ENCODE measurements at places on chromosomes 1 and 21. TPM values are rescaled to one million over a fixed set of nuclear protein-coding genes. Genes with fewer than 3 reads are reported as not detected.

GRCh38 chr1:36755303-36756230 is 272.9 kb upstream of the CSF3R start:
- no peak for DNase-seq

DNA sequence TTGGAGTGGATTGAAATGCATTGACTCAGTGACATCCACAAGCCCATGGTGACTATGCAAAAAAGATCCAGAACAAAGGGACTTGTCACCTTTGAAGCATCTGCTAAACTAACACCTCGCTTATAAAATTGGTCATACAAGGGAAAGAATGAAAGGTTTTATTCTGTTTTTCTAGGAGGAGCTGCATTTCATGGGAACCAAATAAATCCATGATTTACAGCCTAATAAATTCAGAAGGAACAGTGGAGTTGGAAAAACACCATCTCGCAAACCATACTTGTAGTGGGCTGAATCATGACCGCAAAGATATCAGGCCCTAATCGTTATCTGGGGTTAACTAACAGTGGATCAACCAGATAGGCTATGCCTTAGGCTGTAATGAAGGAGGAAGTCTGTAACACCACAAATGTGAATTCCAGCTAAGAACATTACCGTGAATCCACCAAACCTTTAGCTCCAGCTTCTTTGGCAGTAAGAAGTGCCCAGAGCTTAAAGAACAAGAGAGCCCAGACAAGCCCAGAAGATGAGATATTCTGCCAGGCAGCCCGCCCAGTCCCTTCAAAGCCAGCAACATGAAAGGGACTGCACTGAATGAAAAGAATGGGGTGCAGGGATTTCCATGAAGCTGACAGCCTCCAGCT is 27.4 kb downstream of the RSPH1 start:
- DNase-seq: no peak

- DNase-seq: no peak
Measured at GRCh38 chr1:183289051-183289496, 103.0 kb downstream of the LAMC2 start.

RIPK4 gene
- not detected for total RNA-seq

DNA sequence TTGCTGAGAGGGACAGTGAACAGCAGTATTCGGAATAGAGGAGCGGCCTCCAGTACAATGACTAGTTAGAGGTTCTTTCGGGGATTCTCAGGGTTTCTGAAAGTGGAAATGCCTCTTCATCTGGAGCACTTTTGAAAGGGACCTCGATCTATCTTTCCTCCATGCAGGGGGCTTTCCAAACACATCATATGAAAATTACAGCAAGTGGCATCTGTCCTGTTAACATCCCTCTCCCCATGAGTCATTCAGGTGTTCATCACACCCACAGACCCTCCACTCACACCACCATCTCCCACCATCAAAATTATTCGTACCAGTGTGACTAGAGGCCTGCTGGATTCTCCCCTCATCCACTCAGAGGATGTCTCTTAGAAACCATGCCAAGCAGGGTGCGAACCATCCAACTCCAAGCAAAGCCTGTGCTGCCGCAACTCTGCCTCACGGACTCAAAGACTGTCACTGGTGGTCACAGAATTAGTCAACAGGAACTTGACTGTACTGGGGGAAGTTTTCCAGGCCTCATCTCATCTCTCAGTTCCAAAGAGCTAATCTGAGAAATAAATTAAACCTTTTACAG is 211.1 kb downstream of the MRPL39 start:
- DNase-seq: no peak

GRCh38 chr1:43564551-43565348 is 34.1 kb downstream of the PTPRF start:
- DNase-seq: no peak

PTPN14 gene
- 93.0 TPM for total RNA-seq

TRPM2 gene
- not detected for total RNA-seq

DNA sequence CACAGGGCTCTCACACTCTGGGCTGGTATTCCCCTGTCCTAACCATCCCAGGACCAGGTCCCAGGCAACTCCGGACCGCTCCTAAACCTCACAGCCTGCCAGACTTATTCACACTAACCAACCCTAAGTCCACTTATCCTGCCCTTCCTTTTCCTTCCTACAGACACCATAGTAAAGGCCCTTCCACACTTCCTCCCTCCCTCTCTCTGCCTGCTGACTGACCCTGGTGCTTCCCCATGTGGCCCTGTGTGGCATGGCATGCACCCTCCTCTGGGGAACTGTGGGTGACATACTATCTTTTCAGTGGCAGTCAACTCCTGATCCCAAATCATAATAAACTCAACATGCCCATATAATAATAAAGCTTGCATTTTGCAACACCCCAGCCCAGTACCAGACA is 155.1 kb upstream of the DNAH14 start:
- DNase-seq: no peak

DNA sequence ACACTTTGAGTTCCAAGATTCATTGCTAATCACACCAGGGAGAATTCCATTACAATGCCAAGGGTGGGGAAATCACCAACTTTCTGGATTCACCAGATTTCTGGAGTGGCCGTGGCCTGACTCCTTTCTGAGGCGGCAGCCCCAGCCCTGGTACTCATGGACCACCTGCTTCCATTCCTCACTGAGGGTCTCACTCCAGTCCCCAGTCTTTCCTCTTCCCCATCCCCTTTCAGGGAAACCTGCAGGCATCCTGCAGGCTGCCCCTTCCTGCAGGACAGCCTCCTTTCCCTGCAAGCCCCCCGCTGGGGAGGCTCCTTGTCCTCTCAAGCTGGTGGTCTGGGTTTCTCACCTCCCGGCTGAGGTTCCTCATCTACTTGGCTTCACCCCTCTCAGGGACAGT is 12.7 kb upstream of the CDK18 start:
- no peak for DNase-seq

DNA sequence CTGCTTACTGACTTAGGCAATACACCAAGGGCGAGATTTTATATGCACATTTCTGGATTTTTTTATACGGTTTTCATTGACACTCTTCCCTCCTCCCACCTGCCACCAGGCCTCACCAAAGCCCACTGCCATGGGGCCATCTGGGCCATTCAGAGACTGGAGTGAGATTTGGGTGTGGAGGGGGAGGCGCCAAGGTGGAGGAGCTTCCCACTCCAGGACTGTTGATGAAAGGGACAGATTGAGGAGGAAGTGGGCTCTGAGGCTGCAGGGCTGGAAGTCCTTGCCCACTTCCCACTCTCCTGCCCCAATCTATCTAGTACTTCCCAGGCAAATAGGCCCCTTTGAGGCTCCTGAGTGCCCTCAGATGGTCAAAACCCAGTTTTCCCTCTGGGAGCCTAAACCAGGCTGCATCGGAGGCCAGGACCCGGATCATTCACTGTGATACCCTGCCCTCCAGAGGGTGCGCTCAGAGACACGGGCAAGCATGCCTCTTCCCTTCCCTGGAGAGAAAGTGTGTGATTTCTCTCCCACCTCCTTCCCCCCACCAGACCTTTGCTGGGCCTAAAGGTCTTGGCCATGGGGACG is 57.9 kb downstream of the LACTBL1 start:
- no peak for DNase-seq

SERPINC1 gene
- total RNA-seq: not detected

DNA sequence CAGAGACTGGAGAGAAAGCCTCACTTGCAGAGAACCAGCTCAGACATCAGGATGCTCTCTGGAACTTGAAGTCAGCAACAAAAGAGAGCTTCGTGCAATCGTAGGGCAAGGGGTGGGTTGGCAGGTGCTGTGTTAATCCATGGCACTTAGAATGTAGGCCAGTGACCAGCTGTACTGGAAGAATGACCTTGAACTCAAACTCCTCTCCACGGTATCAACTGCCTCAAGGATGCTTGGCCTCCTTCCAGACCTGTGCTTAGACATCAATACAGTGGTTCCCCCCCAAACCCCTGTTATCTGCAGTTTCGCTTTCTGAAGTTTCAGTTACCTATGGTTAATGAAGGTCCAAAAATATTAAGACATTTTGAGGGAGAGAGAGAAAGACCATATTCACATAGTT is 6.5 kb downstream of the KANK4 start:
- DNase-seq: no peak

FAM151A gene
- not detected for total RNA-seq

DNA sequence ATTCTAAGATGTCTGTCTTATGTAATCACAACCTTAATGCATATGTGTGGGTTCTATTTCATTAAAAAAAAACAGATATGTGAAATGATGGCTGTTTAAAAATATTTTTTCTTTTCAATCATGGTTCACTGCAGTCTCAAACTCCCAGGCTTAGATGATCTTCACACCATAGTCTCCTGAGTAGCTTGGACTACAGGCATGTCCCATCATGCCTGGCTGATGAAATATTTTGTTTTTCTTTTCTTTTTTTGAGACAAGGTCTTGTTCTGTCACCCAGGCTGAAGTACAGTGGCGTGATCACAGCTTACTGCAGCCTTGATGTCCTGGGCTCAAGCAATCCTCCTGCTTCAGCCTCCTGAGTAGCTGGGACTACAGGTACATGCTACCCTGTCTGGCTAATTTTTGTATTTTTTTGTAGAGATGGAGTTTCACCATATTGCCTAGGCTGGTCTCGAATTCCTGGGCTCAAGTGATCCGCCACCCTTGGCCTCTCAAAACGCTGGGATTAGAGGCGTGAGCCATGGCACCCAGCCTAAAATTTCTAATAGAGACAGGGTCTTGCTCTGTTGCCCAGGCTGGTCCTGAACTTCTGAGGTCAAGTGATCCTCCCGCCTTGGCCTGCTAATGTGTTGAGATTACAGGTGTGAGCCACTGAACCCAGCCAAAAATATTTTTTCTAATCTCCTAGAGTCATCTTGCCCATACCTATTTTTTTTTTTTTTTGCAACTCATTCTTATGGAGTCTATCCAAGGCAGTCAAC is 67.6 kb downstream of the GIPC2 start:
- no peak for DNase-seq

DNA sequence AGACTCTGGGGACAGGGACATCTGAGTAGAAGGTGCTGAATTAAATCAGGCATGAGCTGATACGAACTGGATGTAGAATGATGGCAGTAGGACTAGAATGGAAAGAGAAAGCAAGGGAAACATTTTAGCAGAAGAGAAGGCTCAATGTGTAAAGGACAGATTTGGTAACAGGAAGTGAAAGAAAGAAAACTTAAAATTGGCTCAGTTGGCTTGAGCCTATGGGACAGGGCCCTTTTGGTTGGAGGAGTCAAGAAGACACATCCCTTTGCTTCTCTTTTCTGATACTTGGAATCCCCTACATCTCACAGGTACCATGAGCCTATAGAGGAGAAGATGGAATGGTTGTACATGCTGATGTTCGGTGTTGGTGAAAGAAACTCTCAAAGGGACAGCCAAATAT is 300.6 kb upstream of the PLXNA2 start:
- no peak for DNase-seq

VWA5B1 gene
- total RNA-seq: not detected

GRCh38 chr1:41617336-41617735 is 132.9 kb upstream of the EDN2 start:
- no peak for DNase-seq

PCAT6 gene
- 1.7 TPM for total RNA-seq

BARHL2 gene
- not detected for total RNA-seq

CFAP74 gene
- total RNA-seq: not detected

- no peak for DNase-seq
Measured at GRCh38 chr1:196344453-196344852, 263.8 kb downstream of the KCNT2 start.

DNA sequence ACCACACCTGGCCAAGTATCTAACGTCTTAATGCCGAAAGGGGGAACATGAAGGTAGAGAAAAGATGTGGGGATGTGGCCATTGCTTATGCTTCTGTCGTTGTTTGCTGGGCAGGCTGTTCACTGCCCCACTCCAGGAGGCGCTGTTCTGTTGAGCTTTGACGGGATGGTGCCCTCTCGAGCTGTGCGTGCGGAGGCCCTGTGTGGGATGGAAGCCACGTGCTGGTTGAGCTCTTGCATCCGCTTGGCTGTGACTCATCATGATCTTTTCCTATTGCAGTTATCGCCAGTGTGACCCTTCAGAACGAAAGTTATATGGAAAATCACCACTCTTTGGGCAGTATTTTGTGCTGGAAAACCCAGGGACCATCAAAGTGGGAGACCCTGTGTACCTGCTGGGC is 26.3 kb downstream of the MTARC1 start:
- DNase-seq: no peak

CD1D gene
- not detected for total RNA-seq

DNA sequence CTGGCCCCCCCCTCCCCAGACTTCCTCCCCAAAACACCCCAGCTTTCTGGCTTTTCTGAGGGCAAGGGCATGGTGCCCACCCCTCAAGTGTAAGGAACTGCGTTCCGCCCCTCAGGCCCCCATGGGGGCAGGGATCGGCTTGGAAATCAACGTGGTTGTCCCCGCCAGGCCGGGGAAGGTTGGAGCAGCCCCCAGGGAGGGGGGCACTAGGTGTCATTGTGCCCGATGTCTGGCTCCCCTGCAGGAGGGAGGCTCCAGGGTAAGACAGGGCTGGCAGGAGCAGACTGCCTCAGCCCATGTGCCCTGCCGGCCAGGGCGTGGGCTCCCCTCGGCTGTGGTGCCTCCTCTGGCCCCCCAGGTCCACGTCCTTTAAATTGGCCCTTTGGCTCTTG is 7.4 kb upstream of the TFAP2E start:
- no peak for DNase-seq

DNA sequence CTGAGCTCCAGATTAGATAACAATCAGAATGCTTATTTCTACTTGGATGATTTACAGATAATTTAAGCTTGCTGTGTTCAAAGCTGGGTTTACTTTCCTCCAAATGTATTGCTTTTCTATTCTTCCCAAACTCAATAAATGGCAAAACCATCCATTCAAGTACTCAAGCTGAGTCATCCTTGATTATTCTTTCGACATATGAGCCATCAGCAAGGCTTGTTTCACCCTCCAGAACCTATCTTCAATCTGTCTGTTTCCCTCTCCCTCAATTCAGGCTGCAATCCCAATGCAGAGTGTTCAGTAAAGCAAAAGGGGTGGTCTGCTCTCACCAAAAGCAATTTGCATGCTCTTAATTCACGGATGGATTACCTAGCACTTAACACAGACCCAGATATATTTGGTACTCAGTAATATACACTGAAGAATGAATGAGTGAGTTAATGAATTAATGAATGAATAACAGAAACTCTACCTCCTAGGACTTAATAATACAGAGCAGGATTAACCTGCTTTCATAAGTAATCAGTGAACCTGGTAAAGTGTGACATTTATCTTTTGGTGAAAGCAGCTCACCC is 41.9 kb downstream of the DDR2 start:
- no peak for DNase-seq

LCE1F gene
- not detected for total RNA-seq

DNA sequence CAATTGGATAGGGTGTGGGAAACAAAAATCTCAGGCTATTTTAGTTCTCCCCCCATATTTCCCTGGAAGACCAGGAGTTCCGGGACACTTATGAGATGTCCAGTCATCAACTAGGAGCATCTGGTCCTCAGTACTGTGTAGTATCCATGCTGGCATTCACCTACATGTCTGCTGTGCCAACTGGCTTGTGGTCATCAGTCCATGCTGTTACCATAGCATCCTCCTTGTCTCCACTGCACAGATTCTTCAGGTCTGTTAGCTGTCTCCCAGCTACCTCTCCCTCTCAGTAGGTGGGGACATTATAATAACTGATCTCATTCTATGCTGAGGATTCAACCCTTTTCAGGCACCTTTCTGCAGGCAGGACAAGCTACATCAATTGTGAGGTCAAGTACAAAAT is 302.9 kb downstream of the BARHL2 start:
- DNase-seq: no peak

CBS gene
- 92.9 TPM for total RNA-seq

Measured in endothelial cell of umbilical vein (primary cell).